ENCODE measurements at places on chromosomes 7 and 10.

- DNase-seq = no peak
Observed at GRCh38 chr7:46763344-46763743, 818.6 kb downstream of the TNS3 start.

GRCh38 chr7:124177891-124178290, 145.0 kb upstream of the TMEM229A start:
- DNase-seq = no peak

DNA sequence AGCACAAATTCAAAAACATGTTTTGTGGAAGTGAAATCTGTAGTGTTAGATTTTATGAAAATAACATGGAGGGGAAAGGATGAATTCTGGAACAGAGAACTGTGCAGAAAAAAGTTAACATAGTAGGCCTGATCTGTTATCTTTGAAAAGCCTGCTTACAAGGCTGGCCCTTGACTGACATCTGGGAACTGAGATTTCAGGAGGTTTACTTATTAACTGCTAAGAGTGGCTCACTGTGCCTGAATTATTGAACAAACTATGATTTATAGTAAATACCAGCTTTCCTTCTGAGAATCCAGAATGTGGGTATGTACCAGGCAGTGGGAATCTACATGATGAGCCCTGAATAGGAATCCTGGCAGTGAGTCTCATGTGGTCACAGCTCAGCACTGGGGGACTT, 30.5 kb downstream of the NSUN6 start:
- DNase-seq = no peak

GRCh38 chr10:120098232-120098930, 205.9 kb downstream of the SEC23IP start:
- DNase-seq = no peak

- DNase-seq = no peak
Observed at GRCh38 chr10:12792889-12793556, 208.5 kb downstream of the CCDC3 start.

- DNase-seq = no peak
Observed at GRCh38 chr10:78505657-78506056, 472.0 kb downstream of the RPS24 start.

DNA sequence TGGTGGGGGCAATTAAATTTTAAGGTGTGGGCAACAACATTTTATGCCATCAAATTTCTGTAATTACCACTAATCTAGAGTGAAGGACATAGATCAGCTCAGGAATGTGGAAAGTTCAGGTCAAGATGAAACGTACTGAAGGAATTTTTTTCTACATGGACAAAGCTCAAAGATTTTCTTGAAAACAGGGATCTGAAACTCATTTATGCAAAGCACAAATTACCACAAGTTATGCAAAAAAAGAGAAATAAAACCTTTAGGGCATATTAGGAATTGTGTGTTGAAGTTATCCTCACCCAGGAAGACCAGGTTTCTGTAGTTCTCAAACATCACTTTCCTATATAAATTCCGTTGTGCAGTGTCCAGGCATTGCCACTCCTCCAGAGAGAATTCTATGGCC, 18.9 kb downstream of the ZNF680 start:
- no peak for DNase-seq

DNA sequence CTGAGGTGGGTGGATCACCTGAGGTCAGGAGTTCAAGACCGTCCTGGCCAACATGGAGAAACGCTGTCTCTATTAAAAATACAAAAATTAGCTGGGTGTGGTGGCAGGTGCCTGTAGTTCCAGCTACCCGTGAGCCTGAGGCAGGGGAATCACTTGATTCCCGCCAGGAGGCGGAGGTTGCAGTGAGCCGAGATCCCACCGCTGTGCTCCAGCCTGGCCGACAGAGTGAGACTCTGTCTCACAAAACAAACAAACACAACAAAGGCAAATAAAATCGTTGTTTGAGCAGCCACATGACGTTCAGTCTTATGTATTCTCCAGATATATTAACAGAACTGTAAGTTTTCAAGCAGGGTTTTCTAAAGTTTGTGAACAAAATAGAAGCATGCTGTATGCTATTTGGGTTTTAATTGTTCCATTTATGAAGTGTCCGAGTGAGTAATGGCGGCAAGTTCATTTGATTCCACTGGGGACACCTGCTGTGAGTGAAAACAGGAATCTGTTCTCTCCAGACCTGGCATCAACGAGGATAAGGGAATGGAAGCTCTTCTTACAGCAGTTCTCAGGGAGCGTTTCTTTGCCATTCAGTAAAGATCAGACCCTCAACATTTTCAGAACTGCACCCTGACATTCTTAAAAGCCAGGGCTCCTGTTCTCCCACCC, 122.5 kb upstream of the PITRM1 start:
- DNase-seq = no peak

DNA sequence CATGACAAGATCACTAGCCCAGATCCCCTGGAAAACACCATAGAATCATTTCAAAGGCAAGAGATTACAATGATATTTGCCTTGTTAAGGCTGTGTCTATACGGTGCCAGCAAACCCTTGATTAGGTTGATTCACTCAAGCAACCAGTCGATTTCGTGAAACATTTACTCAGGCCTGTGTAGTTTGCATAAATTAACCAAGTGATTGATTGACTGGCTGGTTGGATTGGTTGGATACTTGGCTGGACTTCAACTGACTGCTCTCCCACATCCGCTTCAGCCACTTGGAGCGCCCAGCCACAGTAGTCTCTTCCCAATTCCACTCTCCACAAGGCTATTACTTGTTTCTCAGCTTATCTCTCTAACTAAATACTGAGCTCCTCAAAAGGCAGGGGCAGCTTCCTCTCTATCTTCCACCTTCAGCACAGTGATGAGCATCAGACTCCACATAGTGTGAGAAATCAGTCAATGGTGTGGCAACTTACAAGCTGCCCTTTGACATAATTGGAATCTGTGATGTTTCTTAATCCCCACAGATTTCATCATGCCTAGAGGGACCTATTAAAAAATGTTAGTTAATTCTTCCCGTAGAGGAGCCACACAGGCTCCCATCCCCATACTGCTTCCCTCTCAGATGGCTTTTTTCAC, 217.4 kb downstream of the GRM8 start:
- no peak for DNase-seq

- no peak for DNase-seq
Observed at GRCh38 chr7:27180431-27181420, 4.3 kb downstream of the HOXA11 start.

DNA sequence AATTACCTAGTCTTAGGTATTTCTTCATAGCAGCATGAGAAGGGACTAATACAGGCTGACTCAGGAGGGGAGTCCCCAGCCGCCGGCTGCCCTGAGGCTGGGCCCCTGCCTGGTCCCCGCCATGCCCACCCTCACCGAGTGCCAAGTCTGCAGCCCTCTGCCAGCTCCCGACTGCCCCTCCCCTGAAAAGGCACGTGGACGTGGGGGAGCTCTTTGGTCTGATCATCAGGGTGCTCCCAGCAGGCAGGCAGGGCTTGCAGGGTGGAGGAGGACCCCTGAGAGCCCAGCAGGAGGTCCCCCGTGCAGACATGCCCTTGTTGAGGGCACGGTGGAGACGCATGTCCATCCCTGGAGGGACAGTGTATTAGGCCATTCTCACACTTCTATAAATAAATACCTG, 110.9 kb downstream of the UNCX start:
- no peak for DNase-seq

DNA sequence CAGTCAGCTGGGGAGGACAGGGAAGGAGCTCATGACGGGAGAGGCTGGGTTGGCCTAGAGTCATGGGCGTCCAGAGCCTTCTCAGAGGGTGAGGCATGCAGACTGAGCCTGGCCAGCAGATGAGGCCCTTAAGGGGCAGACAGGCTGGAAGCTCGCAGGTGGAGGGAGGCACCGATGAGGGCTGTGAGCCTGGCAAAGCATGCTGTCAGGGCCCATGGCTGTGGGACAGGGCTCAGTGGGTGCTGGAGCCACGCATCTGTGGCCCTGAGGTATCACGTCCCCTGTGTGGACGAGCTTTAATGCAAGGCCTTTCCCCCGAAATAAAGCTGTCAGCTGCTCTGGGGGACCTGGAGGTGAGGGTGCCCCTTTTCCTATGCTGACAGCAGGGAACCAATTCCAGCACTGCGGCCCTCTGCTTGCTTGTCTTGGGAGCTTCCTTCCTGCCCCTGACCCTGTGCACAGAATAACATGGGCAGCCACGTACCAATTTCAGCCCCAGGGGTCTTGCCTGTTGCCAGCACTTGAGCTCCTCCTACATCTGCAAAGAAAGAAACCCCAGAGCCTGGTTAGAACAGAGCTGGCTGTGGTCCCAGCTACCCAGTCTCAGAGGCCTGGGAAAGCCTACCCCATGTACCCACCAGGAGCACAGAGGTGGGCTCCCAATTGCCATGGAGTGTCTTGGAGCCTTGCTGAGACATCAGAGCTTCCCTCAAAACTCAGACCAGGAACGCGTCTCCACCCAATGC, 20.6 kb downstream of the TMEM273 start:
- DNase-seq = no peak

DNA sequence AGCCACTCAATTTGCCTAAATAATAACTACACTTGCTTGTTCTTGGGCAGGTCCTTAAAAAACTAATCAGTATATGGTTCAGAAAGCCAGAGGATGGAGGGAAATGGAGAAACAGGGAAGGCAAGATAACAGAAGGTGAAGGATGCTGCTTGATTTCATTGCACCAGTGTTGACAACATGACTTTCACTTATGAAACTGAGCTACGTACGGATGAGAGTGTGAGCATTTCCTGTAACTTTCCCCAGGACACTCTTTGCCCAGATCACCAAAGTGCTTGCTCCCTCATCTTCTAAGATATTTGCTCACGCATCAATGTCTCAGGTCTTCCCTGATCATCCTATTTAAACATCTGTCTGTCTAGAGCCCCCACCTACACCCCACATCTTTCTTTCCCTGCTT, 37.4 kb downstream of the SLC35B4 start:
- DNase-seq = no peak

- DNase-seq = no peak
Observed at GRCh38 chr10:112497347-112497950, 50.4 kb downstream of the VTI1A start.

GRCh38 chr10:118308664-118309063, 33.5 kb downstream of the FAM204A start:
- no peak for DNase-seq

DNA sequence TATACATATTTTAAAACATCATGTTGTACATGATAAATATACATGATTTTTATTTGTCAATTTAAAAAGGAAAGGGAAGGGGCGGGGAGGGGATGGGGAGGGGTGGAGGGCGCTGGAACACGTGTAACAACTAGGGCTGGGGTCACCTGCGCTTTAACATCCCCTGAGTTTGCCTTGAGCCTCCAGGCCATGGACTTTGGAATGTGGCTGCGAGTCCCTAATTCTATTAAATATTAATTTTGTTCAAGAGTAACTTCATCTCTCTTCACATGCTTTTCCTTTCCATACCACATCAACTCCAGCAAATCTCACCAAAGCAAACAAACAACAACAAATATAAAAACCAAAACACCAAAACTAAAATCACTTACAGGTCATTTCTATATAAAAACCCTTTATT, 10.6 kb downstream of the IFIT5 start:
- no peak for DNase-seq

- DNase-seq = no peak
Observed at GRCh38 chr10:100419911-100420449, 42.8 kb upstream of the WNT8B start.

DNA sequence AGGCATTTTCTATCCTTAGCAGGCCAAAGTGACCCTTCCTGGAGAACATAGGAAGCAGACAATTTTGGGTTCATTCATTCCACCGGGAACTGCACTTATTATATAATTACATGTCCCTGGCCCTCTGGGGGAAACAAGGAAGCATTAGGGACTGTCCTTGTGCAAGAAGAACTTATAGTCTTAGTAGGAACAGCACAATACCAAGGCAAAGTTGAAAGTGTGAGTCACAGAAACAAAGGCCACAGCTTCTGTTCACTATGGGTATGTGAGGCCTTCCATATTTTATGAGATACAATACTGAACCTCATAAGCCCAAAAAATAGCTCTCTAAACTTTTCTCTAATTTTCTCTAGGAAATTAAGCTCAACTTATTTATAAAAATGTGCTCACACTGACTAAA, 18.4 kb upstream of the AKR1B10 start:
- no peak for DNase-seq

DNA sequence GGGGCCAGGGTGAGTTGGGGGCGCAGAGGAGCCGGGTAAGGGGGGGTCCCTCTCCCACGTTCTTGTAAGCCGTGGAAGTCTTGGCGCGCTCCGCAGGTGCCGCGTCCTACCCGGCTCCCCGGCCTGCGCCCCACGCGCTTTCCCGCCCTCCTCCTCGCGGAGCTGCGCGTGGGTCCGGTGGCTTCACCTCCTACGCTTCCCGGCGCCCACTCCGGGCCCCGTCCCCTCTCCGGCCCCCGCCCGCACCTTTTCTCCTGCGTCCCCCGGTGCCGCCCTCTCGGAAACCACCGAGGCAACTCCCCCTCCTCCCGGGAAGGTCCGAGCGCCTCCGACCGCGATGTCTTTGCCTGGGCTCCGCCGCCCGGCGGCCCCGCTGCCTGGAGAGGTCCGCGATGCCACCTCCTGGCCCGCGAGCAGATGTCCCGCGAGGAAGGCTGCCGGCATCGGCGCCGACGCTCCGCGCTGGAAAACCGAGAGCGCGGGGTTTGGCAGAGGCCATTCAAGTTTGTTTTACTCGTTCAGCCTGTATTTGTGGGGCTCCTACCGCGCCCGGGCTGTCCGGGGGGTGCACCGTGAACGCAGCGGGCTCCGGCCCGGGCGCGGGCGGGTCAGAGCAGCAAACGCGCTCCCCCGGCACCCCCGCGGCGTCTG, 2.4 kb upstream of the NKX6-2 start:
- no peak for DNase-seq

GRCh38 chr10:61708846-61709245, 46.1 kb downstream of the CABCOCO1 start:
- no peak for DNase-seq

DNA sequence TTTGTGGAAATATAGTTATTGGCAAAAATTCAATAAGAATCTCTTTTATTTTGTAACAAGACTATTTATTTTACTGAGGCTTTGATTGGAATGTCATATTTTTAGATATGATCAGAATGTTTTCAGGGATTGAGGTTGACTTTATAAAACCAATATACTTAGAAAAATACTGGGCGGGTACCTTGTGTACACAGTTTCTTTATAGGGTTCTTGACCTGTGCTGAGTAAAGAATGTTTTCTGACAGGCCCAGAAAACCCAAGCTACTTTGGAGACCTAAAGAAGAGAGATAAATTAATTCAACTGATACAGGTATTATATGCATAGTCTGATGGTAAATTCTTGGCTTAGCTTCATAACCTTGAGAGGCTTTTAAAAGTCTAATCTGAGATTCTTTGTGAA, 23.9 kb upstream of the SPAM1 start:
- DNase-seq = no peak

- no peak for DNase-seq
Observed at GRCh38 chr7:55058314-55058713, 39.5 kb downstream of the EGFR start.
